ENCODE measurements at places on chromosomes 1 and 21. TPM values are rescaled to one million over a fixed set of nuclear protein-coding genes. Genes with fewer than 3 reads are reported as not detected.

GRCh38 chr1:168159251-168159650 lies 19.5 kb upstream of the TIPRL start:
- H3K27ac ChIP-seq: no peak overlapping the region
- peaks cover 28% of the 10 kb centered on the region for H3K27me3 ChIP-seq
- H3K36me3 ChIP-seq: peaks cover 3% of the 10 kb centered on the region
- no peaks in the 10 kb centered on the region for H3K4me1 ChIP-seq
- DNase-seq: no peak

- H3K4me3 ChIP-seq: no peak overlapping the region
- H3K4me1 ChIP-seq: peaks cover 26% of the 10 kb centered on the region
- no peak overlapping the region for H3K27ac ChIP-seq
- no peaks in the 10 kb centered on the region for H3K27me3 ChIP-seq
- no peak for DNase-seq
These were observed 13.4 kb downstream of the RNASEL start for GRCh38 chr1:182575540-182576149.

The AIM2 gene
- 0.93 TPM for total RNA-seq

DNA sequence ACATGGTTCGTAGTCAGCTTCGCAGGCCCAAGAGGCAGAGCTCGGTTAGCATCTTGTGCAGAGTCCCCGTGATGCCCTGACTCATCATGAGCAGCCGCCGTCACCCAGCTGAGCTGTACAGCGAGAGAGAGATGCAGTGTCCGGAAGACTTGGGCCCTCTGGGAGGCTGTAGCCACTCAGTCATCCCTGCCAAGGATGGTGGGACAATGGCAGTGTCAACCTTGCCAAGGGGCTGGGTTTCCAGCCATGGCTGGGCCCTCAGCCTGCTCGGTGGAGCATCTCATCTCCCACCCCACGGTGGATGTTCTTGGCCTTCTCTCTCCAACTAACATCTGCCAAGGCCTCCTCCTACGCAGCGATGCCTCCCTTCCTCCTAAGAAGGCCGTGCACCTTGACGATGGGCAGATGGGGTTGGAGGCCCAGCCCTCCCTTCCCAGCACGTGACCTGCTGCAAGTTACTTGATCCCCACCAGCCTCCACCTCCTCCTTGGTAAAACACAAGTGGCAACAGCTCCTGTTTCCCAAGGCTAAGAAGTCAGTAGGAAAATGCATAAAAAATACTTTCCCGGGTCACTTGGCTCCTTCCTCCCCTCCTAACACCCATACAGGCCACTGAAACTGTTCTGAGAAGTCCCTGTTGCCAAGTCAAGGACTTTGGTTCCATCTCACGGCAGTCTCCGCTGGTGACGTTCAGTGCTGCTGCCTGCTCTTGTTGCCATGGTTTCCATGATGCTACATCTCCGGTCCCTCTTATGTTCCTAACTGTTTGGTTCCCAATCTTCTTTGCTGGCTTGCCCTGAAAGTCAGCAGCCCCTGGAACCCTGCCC lies 384.7 kb upstream of the VAMP3 start:
- H3K27ac ChIP-seq: no peak overlapping the region
- no peaks in the 10 kb centered on the region for H3K4me1 ChIP-seq
- DNase-seq: no peak
- no peaks in the 10 kb centered on the region for H3K36me3 ChIP-seq
- H3K27me3 ChIP-seq: no peaks in the 10 kb centered on the region

DNA sequence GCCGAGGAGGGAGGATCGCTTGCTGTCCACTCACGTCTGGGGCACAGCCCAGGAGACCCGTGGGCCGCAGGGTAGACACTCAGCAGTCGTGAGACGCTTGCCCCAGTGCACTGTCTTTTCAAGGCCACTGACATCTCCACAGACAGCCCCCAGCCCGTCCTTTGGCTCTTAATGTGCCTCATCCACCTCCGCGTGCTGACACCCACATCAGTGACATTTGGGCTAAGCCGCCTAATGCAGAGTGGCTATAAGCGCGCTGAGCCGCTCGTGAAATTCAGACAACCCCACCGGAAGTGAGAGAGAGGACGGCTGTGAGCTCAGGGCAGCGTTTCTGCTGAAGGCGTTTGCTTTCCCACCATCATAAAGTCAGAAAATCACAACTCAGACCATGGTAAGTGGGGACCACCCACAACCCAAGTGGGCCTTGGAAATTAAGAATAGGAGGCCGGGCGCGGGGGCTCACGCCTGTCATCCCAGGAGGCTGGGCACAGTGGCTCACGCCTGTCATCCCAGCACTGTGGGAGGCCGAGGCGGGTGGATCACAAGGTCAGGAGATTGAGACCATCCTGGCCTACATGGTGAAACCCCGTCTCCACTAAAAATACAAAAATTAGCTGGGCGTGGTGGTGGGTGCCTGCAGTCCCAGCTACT lies 8.4 kb downstream of the SLC35E2B start:
- H3K36me3 ChIP-seq: no peaks in the 10 kb centered on the region
- no peaks in the 10 kb centered on the region for H3K27me3 ChIP-seq
- no peak for DNase-seq
- peaks cover 73% of the 10 kb centered on the region for H3K4me1 ChIP-seq
- no peak overlapping the region for H3K4me3 ChIP-seq
- no peak overlapping the region for H3K27ac ChIP-seq

GRCh38 chr1:52925571-52926005 lies 1.5 kb upstream of the SCP2 start:
- peaks cover 12% of the 10 kb centered on the region for H3K27me3 ChIP-seq
- no peak overlapping the region for H3K27ac ChIP-seq
- no peak for DNase-seq
- H3K36me3 ChIP-seq: no peaks in the 10 kb centered on the region
- peaks cover 24% of the 10 kb centered on the region for H3K4me1 ChIP-seq

- H3K36me3 ChIP-seq: peaks cover 3% of the 10 kb centered on the region
- peaks cover 65% of the 10 kb centered on the region for H3K4me1 ChIP-seq
- no peak for DNase-seq
- H3K27me3 ChIP-seq: no peaks in the 10 kb centered on the region
These were observed 27.7 kb upstream of the SPOCD1 start for GRCh38 chr1:31843506-31843905.

The GSTM2 gene
- 75.9 TPM for total RNA-seq

The COL24A1 gene
- not detected for total RNA-seq

GRCh38 chr1:17134034-17134433 lies 14.8 kb upstream of the PADI2 start:
- no peaks in the 10 kb centered on the region for H3K4me1 ChIP-seq
- H3K4me3 ChIP-seq: no peak overlapping the region
- H3K36me3 ChIP-seq: no peaks in the 10 kb centered on the region
- H3K27ac ChIP-seq: no peak overlapping the region
- DNase-seq: no peak
- H3K27me3 ChIP-seq: peaks cover 12% of the 10 kb centered on the region

GRCh38 chr1:36222481-36223380 lies 1.5 kb upstream of the THRAP3 start:
- H3K4me3 ChIP-seq: peak overlapping the region; percentile 95
- H3K4me1 ChIP-seq: peaks cover 37% of the 10 kb centered on the region
- no peak for DNase-seq
- peak overlapping the region; percentile 100 for H3K27ac ChIP-seq
- no peaks in the 10 kb centered on the region for H3K27me3 ChIP-seq
